ENCODE measurements at places on chromosomes 6 and 20. TPM values are rescaled to one million over a fixed set of nuclear protein-coding genes. Genes with fewer than 3 reads are reported as not detected.

Gene UNC93A
- not detected for total RNA-seq

DNA sequence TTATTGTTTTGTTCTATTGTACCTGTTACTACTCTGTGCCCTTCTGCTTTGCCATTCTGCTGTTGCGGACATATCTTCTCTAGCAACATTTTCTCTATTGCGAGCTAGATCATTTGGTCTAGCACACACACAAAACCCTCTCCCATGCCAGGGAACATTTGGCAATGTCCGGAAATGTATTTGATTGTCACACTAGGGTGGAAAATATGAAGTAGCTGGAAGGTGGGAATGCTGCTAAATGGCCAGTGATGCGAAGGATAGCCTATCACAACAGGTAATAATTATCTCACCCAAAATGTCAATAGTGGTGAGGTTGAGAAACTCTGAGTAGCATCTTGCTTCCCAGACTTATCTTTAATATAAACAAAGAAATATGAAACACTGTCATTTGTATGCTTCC lies 331.9 kb downstream of the HTR1B start:
- no peak for DNase-seq

DNA sequence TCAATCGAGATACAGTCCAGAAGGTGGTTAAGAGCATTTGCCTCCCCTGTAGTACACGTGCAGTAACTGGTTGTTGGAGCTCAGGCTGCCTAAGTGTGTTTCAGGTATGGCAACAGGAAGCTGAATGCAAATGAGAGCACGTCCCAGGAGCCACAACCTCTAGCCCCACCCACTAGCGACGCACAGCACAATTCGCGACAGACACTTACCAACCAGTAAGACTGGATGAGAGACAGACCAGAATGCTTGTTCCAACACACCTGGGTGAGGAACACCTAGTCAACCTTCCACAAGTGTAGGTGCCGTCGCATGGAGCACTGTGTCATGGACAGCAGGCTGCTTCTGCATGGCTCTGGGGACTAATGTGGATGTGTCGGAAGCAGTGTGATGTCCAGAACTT lies 7.2 kb upstream of the SERPINB1 start:
- DNase-seq = no peak

GRCh38 chr6:110348961-110349690 lies 9.0 kb downstream of the METTL24 start:
- no peak for DNase-seq

Measured in upper lobe of right lung (tissue), 1 donor.